ENCODE measurements at places on chromosomes 16 and 17. TPM values are rescaled to one million over a fixed set of nuclear protein-coding genes. Genes with fewer than 3 reads are reported as not detected.

Gene TEX19
- not detected for polyA plus RNA-seq

Gene FBXO39
- not detected for polyA plus RNA-seq

Gene PDF
- polyA plus RNA-seq, result 7.8 TPM

Gene ZNF423
- polyA plus RNA-seq, result 32.7 TPM

Gene CD300E
- polyA plus RNA-seq, result 0.25 TPM

Gene PLA2G10
- polyA plus RNA-seq, result not detected

Gene APPBP2
- polyA plus RNA-seq, result 10.7 TPM

Gene KRT40
- not detected for polyA plus RNA-seq

Gene DNAAF1
- polyA plus RNA-seq, result 0.53 TPM

Gene HS3ST3B1
- 0.14 TPM for polyA plus RNA-seq

DNA sequence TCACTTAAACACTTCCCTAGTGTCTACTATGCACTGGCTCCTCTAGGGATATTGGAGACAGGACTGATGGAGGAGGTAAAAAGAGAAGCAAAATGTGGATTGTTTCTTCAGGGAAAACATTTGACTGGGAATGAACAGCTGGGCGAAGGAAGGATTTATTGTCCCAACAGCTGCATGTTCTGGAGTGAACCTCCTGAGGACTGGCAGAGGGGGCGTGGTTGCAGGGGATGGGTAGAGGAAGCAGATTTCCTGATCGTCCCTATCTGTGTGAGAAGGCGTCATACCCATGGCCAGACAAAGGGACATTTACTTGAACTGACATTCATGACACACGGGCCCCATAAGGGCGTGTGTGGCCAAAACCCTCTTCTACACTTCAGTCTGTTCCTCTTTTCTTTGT lies 321.5 kb downstream of the MAP2K4 start:
- no peak for DNase-seq

- DNase-seq, result peak; percentile 42
These were observed 50.0 kb upstream of the STH start for GRCh38 chr17:45948881-45949624.

DNA sequence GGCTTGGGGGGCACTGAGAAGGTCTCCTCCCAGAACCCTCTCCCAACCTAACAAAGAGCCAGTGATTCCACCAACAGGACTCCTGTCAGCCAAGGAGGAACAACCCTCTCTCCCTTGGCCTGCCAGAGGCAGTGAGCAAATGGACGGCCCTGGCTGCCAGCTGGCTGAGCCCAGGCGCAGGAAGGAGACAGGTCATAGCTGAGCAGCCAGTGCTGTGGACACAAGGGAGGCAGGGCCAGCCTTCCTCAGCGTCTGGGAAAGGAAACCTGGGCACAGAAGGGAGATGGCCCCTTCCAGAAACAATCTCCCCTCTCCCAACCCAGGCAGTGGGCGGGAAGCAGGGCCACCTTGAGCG lies 2.1 kb downstream of the MPO start:
- no peak for DNase-seq

- no peak for DNase-seq
These were observed 68.0 kb downstream of the AMFR start for GRCh38 chr16:56357241-56357764.

GRCh38 chr16:11138022-11138768 lies 117.8 kb downstream of the SOCS1 start:
- no peak for DNase-seq

DNA sequence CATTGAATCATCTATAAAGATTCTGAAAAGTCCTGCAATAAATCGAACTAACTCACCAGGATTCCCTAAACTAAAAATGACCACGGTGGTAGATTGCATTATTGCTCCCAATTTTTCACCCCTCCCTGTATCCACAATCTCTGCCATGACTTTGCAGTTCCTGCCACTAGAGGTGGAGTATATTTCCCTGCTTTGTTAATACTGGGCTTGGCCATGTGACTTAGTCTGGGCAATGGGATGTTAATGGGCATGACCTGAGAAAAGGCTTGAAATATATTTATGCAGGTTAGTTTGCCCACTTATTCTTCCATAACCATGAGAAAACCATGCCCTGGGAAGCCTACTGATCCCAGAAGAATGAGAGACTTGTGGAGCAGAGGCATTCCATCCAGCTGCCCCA lies 59.1 kb downstream of the NOG start:
- DNase-seq, result no peak

GRCh38 chr17:27442702-27443101 lies 13.5 kb upstream of the KSR1 start:
- DNase-seq, result no peak

DNA sequence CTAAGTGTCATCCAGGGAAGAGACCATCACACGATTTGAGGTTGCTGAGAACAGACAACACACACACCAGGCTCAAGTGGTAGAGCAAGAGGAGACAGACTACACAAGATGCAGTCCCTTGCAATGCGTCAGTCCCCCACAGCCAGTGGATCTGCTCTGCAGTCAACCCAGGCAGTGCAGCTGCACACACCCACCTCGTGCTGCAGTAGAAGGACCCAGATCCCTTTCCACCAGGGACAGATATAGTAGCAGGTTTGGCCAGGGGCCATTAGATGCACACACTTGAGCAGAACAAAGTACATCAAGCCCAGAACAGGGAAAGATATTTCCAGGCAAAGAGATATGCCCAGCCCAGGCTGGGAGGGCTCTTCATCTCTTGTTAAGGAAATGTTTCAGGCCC lies 112.9 kb downstream of the GRIN2A start:
- no peak for DNase-seq

GRCh38 chr16:54336631-54337204 lies 50.1 kb upstream of the IRX3 start:
- no peak for DNase-seq

DNA sequence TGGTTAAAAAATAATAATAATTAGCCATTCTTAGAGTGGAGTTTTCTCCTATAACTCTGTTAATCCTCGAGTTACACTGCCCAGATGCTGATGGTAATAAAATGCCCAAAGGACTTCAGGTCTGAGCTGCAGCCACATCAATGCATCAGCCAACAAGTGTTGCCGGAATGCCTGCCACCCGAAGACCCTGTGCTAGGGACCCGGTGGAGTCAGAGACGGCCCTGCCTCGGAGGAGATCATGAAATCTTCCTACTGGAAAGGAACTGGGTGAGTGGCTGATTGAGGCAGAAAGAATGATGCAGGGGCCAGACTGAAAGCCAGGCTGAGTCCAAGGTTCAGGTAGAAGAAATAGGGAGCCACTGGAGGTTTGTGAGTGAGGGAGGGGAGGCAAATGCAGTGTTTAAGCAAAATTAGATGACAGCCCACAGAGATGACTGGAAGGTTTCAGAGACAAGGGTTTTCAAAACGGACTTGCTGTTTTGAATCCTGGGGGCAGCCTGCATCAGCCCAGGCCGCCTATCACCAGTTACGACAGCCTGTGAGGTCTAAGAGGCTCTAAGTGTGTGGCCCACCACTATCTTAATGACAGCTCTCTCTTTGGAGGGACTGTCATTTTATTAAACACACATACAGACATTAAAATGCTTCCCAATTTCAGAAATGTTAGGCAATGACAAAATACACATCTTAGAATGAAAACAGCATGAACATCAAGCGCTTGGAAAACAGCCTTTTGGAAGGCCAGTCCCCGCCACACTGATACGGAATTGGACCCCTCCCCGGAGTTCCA lies 100.0 kb downstream of the ZNF423 start:
- DNase-seq, result no peak

- DNase-seq, result no peak
These were observed 248.9 kb upstream of the MON1B start for GRCh38 chr16:76942089-76942488.

GRCh38 chr16:17224879-17225281 lies 245.9 kb downstream of the XYLT1 start:
- DNase-seq, result no peak

DNA sequence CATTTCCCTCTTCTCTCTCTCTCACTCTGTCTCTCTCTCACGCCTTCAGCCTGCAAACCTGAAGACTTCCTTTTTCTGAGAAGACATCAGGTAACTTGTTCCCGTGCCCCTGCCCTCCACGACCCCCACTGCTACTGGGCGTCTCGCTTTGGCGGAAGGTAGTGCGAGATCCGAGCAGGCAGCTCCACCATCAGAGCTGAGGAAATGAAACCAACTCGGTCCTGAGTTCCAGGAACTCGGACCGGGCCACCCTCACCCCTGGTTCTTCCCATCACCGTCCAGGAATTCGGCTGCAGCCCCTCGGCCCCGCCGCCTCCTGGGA lies 585 bp downstream of the MLKL start:
- DNase-seq, result no peak

DNA sequence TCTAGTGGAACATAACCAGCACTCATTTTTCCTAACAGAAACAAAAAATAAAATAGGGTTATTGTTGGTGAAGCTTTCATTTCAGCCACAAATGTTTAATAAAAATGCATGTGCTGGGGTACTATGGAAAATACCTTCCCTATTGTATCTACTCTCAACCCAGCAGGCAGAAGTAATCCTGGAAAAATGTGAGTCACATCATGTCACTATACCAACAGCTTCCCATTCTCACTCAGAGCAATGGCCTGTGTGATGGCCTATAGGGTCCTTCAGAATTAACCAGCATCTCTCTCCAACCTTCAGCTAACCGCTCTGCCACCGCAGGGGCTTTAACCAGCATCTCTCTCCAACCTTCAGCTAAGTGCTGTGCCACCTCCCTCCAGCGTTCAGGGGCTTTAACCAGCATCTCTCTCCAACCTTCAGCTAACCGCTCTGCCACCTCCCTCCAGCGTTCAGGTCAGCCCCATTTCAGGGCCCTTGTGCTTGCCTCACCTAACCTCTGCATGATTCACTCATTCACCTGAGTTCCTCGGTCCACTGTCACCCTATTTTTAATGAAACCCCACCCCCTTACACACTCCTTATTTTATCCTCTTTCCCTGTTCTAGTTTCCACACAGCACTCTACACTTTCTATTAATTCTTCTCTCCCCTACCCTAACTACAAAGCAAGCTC lies 34.0 kb downstream of the UBE2G1 start:
- no peak for DNase-seq

GRCh38 chr17:18323007-18323406 lies 7.9 kb downstream of the SMCR8 start:
- DNase-seq, result no peak

DNA sequence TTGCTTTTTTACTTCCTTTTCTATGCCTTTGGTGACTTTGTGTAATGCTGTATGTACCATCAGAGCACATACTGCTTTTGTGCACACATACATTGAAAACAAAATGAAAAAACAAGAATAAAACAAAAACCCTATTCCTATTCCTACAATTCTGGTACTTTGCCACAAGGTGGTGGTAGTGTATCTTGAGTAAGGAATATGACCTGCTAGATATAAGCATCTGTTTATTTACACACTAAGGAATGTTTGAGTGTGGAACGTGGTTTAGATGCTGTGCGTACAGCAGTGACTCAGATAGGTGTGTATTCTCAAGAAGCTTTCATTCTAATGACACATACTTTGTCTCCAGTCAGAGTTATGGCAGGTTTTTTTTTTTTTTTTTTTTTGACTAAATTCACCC lies 606.2 kb downstream of the WWOX start:
- DNase-seq, result no peak

DNA sequence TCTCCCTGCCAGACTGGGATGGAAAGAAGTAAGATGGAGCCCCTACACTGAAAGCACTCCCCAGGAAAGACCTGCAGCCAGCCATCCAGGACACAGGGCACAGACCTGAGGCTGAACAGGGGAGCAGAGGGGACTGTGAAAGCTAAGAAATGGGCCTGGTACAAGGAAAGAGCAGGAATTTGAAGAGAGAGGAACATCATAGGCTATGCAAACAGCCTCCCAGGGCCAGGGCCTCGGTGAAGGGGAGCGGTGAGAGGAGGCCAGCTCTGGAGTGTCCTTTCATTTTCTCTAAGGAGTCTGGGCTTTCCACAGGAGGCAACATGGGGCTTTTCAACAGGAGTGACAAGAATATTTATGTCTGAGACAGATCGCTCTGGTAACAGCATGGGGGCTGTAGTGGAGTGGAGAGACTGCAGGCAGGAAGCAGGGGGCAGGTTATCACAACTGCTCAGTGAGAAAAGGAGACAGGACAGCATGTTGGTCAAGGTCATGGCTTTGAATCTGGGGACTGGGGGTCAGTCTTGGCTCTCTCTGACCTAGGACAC lies 50.1 kb downstream of the TOM1L2 start:
- peak; percentile 27 for DNase-seq

DNA sequence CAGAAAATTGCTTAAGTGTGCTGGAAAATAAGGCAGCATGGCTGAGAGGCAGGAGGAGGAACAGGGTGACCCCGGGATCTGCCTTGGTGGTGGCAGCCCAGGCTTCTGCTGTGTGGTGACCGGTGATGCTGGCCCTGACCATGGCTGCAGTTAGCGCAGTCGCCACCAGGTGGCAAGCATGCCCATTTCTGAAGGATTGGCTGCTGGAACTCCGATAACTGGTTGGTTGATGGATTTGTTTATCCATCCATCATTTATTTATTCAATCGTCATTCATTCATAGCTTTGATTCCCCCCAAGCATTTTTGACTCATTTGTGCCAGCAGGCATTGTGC lies 29.1 kb upstream of the ITGA3 start:
- DNase-seq, result peak; percentile 66

DNA sequence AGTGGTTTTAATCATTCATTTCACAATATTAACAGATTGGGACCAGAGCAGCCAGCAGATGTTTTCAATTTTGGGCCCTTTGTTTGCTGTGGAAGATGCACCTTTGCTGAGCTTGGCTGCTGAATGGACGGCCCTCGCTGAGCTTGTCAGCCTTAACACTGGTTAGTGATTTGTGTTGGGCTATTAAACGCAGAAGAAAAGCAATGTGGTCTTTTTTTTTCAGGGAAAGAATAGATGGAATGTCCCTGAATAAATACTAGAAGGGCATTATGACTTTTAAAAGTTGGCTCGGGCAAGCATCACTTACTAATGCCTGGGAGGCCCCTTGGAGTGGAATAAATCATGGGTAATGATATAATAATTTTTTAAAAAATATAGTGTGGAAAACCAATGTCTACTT lies 297.0 kb downstream of the MAP2K6 start:
- no peak for DNase-seq

DNA sequence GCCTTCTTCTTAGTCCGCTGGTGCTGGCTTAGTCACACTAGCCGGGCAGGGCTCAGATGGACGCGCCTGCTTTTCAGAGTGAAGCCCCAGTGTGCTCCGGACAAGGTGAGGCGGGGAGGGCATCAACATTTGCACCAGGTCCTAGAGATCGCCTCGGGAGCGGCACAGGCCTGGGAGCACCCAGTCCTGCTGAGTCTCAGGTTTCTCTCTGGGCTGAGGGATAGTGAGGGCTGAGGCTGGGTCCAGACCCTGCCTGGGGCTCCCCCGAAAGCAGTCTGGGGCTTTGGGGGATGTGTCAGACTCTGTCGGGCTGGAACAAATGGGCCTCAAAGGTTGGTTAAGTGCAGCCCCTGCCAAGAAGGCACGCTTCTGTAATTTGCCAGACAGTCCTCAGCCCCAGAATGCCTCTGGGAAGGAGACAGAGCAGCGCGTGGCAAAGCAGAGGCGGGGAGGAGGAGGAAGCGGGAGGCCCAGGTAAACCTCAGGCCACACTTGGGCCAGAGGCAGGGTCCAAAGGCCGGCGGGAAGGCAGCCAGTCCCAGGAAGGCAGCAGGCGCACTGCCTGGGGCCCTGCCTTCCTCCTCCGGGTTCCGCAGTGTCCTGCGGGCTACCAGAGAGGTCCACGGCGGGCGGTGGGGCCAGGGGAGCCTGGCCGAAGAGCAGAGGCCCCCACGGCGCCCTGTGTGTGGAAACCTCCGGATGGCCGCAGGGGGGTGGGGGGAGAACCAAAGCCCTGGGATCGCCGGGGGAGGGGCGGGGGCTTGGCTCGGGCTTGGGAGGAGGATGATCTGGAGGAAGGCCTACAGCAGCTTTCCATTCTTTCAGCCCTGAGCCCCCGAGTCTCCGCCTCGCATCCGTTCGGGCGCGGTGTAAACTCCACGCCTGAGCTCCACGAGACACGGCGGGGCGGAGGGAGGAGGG lies 39.5 kb upstream of the ATP2A3 start:
- no peak for DNase-seq

- no peak for DNase-seq
These were observed 34.2 kb downstream of the GPT2 start for GRCh38 chr16:46918400-46918799.
